ENCODE measurements at places on chromosomes 11 and 22.

DNA sequence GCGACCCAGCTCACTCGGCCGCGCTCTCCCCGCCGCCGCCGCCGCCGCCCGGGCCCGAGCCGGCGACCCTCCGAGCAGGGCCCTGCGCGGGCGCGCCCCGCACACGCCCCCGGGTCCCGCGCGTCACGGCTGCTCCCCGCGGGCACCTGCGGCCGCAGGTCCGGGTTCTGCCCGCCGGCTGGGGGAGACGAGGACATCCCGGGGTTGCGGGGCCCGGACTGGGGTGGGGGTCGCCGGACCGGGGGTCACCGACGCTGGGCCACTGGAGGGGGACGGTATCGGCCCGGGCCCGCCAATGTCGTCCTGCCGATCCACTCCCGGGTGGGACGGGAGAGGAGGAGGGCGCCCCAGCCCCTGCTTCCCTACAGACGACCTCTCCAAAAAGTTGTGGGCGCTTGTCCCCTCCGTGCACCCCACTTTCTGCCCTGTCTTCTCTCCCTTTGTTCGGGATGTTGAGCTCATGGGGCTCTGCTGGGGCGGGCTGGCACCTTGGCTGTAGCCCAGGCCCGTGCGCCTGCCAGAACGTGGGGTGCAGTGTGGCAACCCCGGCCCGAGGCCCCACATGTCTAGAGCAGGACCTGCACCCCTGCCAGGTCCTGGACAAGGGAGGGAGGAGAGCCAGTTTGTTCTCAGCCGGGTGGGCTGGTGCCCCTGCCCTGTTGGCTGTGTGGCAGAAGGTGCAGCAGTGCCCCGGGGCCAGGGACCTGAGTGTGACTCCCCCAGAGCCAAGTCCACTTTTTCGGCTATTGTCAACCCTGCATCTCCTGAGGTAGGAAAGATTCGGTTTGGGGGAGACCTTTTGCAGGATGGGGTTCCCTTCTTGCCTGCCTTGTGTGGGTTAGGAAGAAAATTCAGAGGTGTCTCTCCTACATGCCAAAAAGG lies 40.2 kb upstream of the CELSR1 start:
- DNase-seq: no peak

DNA sequence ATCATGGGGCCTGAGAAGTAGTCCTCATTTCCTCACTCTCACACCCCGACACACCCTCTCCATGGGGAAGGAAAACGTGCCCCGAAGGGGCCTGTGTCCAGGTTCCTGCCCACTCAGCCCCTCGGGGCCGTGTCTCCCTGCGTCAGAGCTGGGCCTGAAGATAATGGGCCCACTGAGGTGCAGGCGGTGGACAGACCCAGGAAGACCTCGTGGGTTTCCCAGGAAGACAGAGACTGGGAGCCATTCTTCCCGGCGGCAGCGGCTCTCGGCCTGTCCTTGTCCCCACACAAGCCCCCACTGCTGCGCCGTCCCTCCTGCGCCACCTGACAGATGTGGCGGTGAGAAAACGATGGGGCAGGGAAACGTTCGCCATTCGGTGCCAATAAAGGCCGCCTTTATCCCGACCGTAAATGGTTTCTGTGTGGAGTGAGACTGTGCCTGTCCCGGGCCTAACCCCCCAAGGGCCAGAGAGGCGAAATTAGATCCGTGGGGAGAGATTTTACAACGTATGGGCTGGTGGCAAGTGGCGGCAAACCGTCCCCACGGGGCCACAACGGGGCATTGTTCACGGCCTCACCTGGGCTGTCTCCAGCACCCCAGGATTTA lies 89.0 kb downstream of the CDKN1C start:
- DNase-seq: no peak

DNA sequence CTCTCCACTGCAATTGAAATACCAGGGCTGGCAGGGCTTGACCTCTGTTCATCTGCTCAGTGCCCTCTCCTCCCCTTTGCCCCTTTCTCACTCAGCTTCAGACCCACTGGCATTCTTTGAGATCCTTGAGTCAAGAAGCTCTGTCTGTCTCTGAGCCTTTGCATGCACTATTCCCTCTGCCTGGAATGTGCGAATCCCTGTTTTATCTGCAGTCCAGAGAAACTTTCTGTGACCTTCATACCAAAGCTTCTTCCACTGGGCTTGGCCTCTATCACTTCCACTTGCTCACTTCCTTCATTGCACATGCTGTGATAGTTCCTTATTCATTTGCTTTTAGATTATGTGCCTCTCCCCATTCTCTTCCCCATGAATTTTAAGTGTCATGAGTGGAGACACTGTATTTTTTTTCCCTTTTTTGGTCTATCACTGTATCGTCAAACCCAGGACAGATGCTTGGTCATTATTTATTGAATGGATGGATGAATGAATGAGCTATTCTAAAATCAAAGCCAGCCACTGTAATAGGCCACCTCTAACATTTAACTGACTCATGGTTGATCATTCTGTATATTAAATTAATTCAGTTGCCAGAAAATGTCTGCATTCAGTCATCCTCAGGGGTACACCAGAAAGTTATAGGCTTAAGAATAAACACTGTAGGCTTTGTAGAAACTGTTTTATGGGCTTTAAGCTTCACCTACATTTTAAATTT lies 88.7 kb upstream of the TIMP3 start:
- no peak for DNase-seq

GRCh38 chr11:125773516-125773915 lies 5.1 kb downstream of the PATE2 start:
- no peak for DNase-seq

GRCh38 chr11:32438346-32438865 lies 3.1 kb upstream of the WT1 start:
- DNase-seq: no peak

- no peak for DNase-seq
These were observed 8.5 kb upstream of the NUP50 start for GRCh38 chr22:45155050-45155840.

- DNase-seq: no peak
These were observed 763 bp upstream of the SOX10 start for GRCh38 chr22:37985050-37985585.

GRCh38 chr11:7844986-7845385 lies 48.2 kb upstream of the OR5P2 start:
- no peak for DNase-seq

All from activated CD4-positive, alpha-beta T cell treated with anti-CD3 and anti-CD28 coated beads for 24 hours (primary cell).